ENCODE measurements at places on chromosomes 4 and X. TPM values are rescaled to one million over a fixed set of nuclear protein-coding genes. Genes with fewer than 3 reads are reported as not detected.

Gene GAGE10
- total RNA-seq: not detected

Gene MBNL3
- 19.0 TPM for total RNA-seq

Gene PPP1R3F
- 9.1 TPM for total RNA-seq

- no peak overlapping the region for H3K4me3 ChIP-seq
- DNase-seq: no peak
- H3K36me3 ChIP-seq: no peaks in the 10 kb centered on the region
Observed at GRCh38 chr4:52956691-52957090, 94.6 kb downstream of the RASL11B start.

DNA sequence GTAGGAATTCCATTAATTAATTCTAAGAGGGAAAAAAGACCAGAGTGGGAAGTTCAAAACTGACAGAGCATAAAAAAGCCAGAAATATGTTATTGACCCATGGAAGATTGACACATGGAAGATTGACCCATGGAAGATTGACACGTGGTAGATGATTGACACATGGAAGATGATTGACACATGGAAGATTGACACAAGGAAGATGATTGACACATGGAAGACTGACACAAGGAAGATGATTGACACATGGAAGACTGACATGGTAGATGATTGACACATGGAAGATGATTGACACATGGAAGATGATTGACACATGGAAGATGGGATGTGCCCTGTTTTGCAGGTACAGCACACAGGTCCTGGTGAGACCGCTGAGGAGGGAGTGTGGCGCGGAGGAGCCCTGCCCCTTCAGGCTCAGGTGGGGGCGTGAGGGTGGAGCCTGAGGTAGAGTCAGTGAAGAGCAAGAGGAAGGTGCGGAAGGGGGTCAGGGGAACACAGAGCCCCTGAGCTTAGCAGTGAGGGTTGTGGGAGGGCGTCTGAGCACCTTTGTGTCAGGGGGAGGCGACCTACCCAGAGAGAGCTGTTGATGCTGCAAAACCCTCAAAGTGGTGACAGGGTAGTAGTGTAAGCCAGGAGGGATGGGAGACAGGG, 15.8 kb upstream of the PDE6B start:
- no peaks in the 10 kb centered on the region for H3K4me1 ChIP-seq
- no peak for DNase-seq
- H3K27ac ChIP-seq: no peak overlapping the region
- peaks cover 5% of the 10 kb centered on the region for H3K27me3 ChIP-seq

DNA sequence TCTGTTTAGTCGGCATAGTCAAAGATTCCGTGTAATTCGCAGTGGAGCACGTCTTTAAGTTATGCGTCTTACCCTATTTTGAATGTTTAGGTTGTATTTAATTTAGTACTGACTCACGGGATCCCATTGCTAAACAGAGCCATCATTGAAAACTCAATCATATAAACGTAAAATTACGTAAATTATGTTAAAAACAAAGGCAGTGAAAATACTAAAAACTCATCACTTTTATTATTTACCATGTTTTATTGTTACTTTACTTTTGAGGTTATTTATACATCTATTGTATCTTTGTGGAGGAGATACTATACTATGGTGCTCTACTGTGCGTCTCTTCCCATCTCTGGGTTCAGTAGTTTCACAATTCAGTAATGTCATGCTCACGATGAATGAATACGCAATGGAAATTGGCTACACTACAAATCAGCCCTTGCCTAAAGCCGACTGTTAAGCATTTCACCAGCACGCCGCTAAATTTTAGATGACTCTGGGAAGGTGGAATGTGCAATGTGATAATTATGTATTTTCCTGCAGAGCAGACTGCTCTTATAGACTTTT, 944 bp downstream of the FUNDC2 start:
- no peaks in the 10 kb centered on the region for H3K36me3 ChIP-seq
- DNase-seq: no peak
- H3K27ac ChIP-seq: peak overlapping the region; percentile 94
- peaks cover 8% of the 10 kb centered on the region for H3K4me1 ChIP-seq
- peak overlapping the region; percentile 88 for H3K4me3 ChIP-seq

DNA sequence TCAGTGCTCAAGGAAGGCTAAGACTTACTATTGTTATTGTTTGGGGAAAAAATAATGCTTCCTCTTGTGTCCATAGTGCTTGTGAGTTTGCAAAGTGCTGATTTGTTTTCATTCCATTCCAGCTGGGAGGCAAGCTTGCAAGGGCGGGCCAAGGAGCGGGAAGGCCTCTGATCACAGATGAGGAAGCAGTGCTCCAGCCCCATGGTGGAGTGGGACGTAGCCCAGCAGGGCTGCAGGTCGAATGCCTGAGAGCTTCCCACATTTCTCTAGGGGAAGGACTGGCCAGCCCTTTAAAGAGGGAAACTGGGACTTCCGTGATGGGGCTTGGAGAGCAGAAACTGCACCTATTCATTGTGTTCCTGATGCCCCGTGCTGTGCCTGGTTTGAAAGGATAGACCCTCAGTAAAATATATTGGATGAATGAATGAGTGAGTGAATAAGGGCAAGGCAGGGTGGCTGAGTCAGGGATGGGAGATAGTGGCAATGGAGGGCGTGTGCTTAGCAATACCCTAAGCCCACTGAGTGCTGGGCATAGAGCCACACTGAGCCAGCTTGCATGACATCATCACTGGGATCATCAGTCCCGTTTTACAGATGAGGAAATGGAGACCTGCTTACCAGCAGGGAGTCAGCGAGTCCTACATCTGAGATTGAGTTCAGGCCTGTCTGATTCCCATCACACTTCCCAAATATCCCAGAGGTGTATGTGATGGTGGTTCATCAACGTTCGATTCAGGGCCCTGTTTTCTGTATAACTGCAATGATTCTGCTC, 17.9 kb upstream of the NSG1 start:
- H3K27ac ChIP-seq: no peak overlapping the region
- H3K36me3 ChIP-seq: no peaks in the 10 kb centered on the region
- H3K4me1 ChIP-seq: no peaks in the 10 kb centered on the region
- no peak overlapping the region for H3K4me3 ChIP-seq
- DNase-seq: no peak
- H3K27me3 ChIP-seq: no peaks in the 10 kb centered on the region

DNA sequence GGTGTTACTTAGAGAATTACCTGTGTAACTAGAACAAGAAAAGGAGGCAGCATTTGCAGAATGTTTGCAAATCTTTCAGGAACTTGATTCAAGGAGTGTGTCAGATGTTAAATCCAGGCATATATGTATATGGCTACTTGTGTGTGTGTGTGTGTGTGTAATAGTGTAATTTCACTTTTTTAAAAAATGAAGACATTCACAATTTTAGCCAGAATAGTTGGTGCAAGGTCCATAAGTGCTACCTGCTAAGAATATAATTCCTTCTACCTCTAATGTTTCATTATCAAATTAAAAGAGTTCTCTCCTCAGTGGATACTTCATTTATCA, 158.0 kb downstream of the PALLD start:
- peaks cover 5% of the 10 kb centered on the region for H3K27me3 ChIP-seq
- H3K4me1 ChIP-seq: no peaks in the 10 kb centered on the region
- no peaks in the 10 kb centered on the region for H3K36me3 ChIP-seq
- H3K4me3 ChIP-seq: no peak overlapping the region
- no peak for DNase-seq
- H3K27ac ChIP-seq: no peak overlapping the region

DNA sequence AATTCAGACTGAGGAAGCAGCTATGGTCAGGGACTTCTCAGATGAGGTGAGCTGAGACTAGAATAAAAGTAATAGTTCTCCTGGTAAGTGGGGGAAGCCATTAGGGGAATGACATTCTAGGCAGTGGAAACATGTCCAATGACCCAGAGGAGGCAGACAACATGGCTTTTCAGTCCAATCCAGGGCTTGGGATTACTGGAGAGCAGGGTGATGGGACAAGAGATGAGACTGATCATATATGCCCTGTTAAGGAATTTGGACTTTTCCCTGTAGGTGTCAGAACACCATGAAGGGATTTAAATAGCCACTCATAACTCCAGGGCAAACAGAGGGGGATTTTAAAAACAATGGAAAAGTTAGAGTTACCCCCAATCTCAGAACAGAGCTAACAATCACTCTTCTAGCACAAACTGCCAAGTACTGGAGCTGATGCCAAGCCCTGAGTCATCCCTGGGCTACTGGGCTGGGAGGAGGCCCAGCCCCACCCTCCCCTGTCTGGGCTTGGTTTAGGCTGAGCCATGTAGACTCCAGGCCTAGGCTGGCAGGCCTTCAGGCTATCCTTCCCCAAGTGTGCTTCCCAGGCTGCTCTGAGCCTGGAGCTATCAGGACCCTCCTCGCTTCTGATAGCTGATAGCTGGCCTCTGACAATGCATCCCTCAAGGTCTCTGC, 22.7 kb upstream of the MSN start:
- peak; percentile 13 for DNase-seq
- no peak overlapping the region for H3K4me3 ChIP-seq
- H3K36me3 ChIP-seq: no peaks in the 10 kb centered on the region
- no peaks in the 10 kb centered on the region for H3K27me3 ChIP-seq

GRCh38 chrX:71919431-71919830, 8.8 kb downstream of the NHSL2 start:
- peaks cover 5% of the 10 kb centered on the region for H3K27me3 ChIP-seq
- H3K4me1 ChIP-seq: no peaks in the 10 kb centered on the region
- DNase-seq: no peak

GRCh38 chr4:90012918-90013317, 114.3 kb upstream of the CCSER1 start:
- H3K36me3 ChIP-seq: no peaks in the 10 kb centered on the region
- no peaks in the 10 kb centered on the region for H3K4me1 ChIP-seq
- H3K27me3 ChIP-seq: no peaks in the 10 kb centered on the region
- H3K4me3 ChIP-seq: no peak overlapping the region
- H3K27ac ChIP-seq: no peak overlapping the region
- no peak for DNase-seq

GRCh38 chr4:47386146-47386545, 77.4 kb downstream of the COMMD8 start:
- H3K27me3 ChIP-seq: no peaks in the 10 kb centered on the region
- no peak overlapping the region for H3K27ac ChIP-seq
- DNase-seq: no peak

- no peak overlapping the region for H3K27ac ChIP-seq
- no peak for DNase-seq
- H3K4me1 ChIP-seq: peaks cover 4% of the 10 kb centered on the region
- H3K36me3 ChIP-seq: peaks cover 24% of the 10 kb centered on the region
- H3K4me3 ChIP-seq: no peak overlapping the region
Observed at GRCh38 chrX:13666836-13667235, 13.9 kb downstream of the TCEANC start.

GRCh38 chrX:112851806-112852205, 11.2 kb upstream of the AMOT start:
- DNase-seq: no peak
- H3K4me1 ChIP-seq: no peaks in the 10 kb centered on the region
- no peak overlapping the region for H3K4me3 ChIP-seq
- H3K27me3 ChIP-seq: no peaks in the 10 kb centered on the region

All from CD4-positive, alpha-beta T cell (primary cell).